ENCODE measurements at places on chromosomes 7 and 10.

DNA sequence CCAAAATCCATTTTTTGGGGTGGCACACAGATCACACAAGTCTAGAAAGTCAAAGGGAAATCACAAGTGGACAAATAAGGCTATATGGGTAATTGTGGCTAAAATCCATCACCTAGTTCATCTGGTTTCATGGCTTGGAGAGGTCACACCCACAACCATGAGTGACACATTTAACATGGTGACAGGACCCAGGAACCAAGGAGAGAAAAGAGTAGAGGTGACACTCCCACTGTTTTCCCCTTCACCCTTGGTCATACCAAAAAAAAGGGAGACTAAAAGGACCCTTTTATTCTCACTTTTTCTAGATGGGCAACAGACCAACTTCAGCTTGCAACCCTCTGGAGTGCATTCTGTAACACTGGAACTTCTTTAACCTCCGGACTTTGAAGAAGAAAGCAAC is 46.2 kb upstream of the ZNF107 start:
- no peak for DNase-seq

- DNase-seq, result no peak
Measured at GRCh38 chr10:14173391-14173705, 157.4 kb downstream of the FRMD4A start.

DNA sequence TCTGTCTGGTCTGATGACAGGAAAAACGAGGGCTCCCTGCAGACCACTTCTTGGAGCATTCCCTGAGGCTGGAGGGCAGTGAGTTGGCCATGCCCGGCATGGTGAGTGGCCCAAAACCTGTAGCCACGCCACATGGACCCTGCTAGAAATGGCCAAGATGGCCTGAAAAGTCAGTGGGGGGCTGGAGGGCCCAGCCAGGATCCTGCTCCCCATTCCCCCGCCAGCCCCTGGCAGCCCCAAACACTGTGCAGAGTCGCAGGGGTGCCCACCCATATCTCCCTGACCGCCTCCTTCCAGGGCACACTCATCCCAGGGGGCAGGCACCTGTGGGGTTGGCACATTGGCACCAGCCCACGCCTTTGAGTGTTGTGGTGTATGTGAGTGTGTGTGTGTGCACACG is 18.7 kb upstream of the PPP2R2D start:
- DNase-seq, result no peak

DNA sequence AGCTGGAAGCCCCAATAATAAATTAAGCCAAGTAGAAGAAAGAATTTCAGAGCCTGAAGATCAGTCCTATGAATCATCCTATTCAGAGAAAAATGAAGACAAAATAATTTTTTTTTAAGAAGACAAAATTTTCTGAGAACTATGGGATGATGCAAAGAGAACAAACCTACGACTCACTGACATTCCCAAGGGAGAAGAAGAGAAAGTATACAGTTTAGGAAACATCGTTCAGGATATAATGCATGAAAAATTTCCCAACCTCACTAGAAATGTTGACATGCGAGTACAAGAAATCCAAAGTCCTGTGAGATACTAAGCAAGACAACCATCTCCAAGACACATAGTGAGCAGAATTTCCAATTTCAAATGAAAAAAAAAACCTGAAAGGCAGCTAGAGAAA is 150.5 kb downstream of the THSD7A start:
- DNase-seq, result no peak

DNA sequence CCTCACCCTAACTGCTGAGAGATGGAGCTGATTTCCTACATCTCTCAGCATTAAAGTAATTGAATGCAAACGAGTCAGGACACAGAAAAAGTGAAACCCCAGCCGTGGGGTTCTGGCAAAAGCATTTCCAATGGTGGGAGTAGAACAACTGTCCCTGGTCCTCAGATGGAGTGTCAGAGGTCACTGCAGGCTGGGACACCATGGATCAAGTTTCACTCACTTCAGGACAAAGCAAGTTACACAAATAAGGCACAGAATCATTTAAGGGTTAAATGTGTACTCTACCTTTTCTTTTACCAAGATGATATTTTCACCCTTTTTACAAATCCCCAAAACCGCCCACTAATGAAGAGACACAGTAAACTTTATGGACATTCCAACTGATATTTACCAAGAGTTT is 607.8 kb downstream of the PARD3 start:
- DNase-seq, result no peak

DNA sequence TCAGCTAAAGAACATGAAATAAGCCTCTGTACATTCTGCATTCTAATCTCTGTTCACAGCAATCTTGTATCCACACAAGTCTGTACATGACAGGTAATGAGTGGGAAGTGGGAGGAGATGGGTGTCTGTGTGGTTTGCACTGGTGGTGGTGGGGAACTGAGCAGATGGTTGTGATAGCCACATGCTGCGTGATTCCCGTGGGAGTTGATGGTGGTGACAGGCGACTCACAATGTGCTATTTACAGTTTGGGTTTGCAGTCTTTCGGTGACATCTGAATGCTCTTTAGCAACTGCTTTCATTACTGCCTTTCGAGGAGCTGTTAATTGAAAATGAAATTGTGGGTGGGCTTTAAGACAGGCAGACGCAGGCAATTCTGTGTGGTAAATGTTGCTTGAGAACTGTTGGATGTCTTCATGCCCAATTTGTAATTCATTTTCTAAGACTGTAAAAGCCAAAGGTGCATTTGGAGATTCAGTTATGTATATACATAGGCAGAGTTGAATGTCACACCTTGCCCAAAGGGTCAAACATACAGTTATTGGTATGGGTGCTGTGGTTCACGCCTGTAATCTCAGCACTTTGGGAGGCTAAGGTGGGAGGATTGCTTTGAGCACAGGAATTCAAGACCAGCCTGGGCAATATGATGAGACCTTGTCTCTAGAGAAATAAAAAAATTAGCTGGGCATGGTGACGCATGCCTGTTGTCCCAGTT is 308.2 kb downstream of the AUTS2 start:
- no peak for DNase-seq
